ENCODE measurements at places on chromosomes 7 and 10. TPM values are rescaled to one million over a fixed set of nuclear protein-coding genes. Genes with fewer than 3 reads are reported as not detected.

The VIPR2 gene
- total RNA-seq, result not detected

The PAPOLB gene
- total RNA-seq, result 1.9 TPM

The LIPK gene
- 4.8 TPM for total RNA-seq

The MMP21 gene
- not detected for total RNA-seq

The MTG1 gene
- 40.4 TPM for total RNA-seq

The ADRA2A gene
- total RNA-seq, result 0.24 TPM

The SYT15 gene
- 11.3 TPM for total RNA-seq

The PDE1C gene
- 25.8 TPM for total RNA-seq
